ENCODE measurements at places on chromosomes 5 and 9. TPM values are rescaled to one million over a fixed set of nuclear protein-coding genes. Genes with fewer than 3 reads are reported as not detected.

C5orf52 gene
- total RNA-seq, result not detected

SYNPO gene
- 179 TPM for total RNA-seq

FSD1L gene
- total RNA-seq, result 14.0 TPM

PIP5K1B gene
- total RNA-seq, result 2.0 TPM

OR1Q1 gene
- total RNA-seq, result not detected

PCDHB12 gene
- 6.6 TPM for total RNA-seq

TAF1L gene
- not detected for total RNA-seq

KCNMB1 gene
- 1.4 TPM for total RNA-seq

PCDHA9 gene
- 0.45 TPM for total RNA-seq

SNCAIP gene
- 8.1 TPM for total RNA-seq

CLTA gene
- 103 TPM for total RNA-seq

SPINK6 gene
- not detected for total RNA-seq

FAM78A gene
- total RNA-seq, result 4.2 TPM

F12 gene
- total RNA-seq, result 0.49 TPM

FOXD4 gene
- 0.45 TPM for total RNA-seq

PCDHGB2 gene
- 10.2 TPM for total RNA-seq

SPINK13 gene
- not detected for total RNA-seq

CFAP90 gene
- total RNA-seq, result 0.36 TPM

TGFBI gene
- total RNA-seq, result 232 TPM

KCTD16 gene
- total RNA-seq, result 0.53 TPM

FBP2 gene
- total RNA-seq, result not detected

ALDH7A1 gene
- total RNA-seq, result 63.0 TPM

DBN1 gene
- 63.5 TPM for total RNA-seq

PCDHB6 gene
- 2.4 TPM for total RNA-seq

Measured in sciatic nerve (tissue), 2 donors.